ENCODE measurements at places on chromosomes 5 and 9.

GRCh38 chr5:2753452-2754420 lies 2.3 kb upstream of the IRX2 start:
- DNase-seq = no peak

- DNase-seq = no peak
These were observed 526.7 kb upstream of the WWC1 start for GRCh38 chr5:167764641-167765289.

DNA sequence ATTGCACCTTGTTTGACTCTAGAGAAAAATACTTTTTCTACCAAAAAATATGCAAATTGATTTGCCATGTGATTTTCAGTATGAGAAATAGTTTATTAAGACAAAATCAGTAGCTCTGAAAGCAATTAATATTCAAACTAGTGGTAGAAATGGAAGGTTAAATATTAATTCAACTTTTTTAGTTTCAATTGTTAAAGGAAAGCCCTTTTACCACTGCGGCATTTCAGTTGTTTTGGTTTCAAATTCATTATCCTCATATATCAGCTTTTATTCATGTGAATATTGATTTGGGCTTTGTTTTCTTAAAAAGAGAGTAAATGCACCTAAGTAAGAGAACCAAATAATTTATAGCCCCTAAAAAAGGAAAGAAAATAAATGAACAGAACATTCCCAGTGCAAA lies 660.6 kb upstream of the CHD1 start:
- DNase-seq = no peak

GRCh38 chr5:131491749-131492148 lies 143.3 kb downstream of the RAPGEF6 start:
- no peak for DNase-seq

GRCh38 chr9:98442114-98442513 lies 186.7 kb upstream of the TBC1D2 start:
- no peak for DNase-seq

DNA sequence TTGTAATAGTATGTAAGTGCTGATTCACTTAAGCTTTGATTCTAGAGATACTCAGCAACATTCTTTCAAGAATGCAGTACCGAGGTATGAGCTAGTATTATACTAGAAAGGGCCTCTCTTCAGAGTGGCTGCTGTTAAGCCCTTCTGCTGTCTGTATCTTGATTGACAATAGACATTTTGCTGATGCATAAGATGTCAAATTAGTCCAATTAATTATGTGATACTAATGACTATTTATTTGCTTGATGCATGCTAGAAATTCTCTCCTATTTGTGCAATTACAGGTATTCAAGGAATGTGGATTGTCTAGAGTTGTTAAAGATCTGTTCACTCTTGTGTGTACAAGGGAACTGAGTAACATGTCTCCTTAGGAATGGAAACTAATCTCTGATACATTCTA lies 92.3 kb upstream of the PTGER4 start:
- DNase-seq = no peak

DNA sequence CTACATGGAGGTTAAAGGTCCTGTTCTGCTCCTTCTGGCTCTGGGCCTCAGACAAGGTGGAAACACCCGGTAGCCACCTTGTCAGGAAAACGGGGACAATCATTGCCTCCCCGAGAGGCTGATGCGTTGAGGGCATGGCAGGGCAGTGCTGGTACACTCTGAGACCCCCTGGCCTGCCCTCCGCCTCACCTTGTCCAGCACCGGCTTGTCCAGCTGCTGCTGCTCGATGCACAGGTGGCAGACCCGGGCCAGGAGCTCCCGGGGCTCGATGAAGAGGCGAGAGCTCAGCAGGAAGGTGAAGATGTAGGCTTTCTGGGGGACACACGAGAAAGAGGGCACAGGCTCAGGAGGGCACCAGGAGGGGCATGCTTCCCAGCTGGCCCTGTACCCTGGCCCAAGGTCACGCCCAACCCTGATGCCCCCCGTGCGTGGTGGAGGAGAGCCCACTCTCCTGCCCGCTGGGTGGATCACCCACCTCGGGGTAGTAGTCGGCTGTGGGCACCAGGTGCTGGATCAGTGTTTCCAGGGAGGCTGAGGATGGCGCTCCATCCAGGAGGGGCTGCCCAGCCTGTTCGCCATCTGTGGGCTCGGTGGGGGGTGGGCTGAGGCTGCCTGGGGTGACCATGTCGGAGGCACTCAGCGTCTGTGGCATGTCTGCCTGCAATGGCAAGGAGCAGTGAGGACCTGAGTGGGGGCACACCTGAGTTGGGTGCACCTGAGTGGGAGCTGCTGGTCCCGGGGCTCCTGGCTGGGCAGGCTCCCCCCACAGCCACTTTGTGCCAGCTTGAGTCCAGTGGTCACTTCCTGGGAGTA lies 66.0 kb upstream of the RNF130 start:
- DNase-seq = no peak

Measured in NCI-H510A treated with DMSO at 0.1 percent for 48 hours (cell line).